KBM-7 (cell line): ENCODE measurements at places on chromosomes 5 and 9.

- no peak for DNase-seq
Observed at GRCh38 chr9:137170486-137171148, 766 bp upstream of the LRRC26 start.

GRCh38 chr5:175657593-175658271 is at the start of gene HRH2:
HRH2 (plus strand) TSS chr5:175658071; CDS start chr5:175683234, 25,163 bp downstream.
- DNase-seq = peak; percentile 79

GRCh38 chr9:16726718-16727451 is 143.6 kb downstream of the BNC2 start:
- peak; percentile 5 for DNase-seq

DNA sequence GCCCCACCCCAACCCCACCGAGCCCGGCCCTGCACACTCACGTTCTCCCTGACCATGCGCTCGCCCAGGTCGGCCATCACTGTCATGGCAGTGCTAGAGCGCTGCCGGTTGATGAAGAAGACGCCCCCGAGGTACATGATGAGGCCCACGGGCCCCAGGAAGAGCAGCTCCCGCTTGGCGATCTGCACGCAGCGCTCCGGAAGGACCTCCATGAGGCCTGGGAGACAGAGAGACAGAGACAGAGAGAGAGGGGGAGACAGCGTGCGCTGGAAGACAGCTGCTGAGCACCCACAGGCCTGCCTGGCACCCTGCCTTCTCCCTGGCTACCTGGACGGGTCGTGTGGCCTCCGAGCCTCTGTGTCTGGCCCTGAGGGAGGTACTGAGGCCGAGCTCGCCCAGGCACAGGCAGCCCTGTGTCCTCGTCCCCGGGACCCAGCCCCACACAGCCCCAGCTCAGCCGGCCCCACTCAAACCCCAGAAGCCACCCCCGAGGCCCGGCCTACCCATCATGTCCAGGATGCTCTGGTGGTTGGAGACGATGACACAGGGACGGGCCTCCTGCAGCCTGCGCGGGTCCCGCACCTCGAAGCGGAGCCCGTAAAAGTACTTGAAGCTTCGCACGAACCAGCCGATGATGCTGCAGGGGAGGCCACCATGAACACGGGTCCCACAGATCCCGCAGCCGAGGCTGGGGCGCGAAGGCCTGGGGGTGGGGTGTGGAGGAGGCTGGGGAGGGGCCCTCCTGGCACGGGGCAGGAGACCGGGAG is 10.2 kb downstream of the AGPAT2 start:
- no peak for DNase-seq

- DNase-seq = peak; percentile 43
Observed at GRCh38 chr5:54518146-54518817, 723 bp downstream of the SNX18 start.

- DNase-seq = peak; percentile 82
Observed at GRCh38 chr5:10607666-10608073, 43.8 kb downstream of the ANKRD33B start.

- DNase-seq = peak; percentile 21
Observed at GRCh38 chr5:150960791-150961396, 56.1 kb upstream of the ZNF300 start.

GRCh38 chr5:10073441-10074104 is 176.1 kb downstream of the ATPSCKMT start:
- DNase-seq = peak; percentile 9

GRCh38 chr9:2166203-2166602 is 151.1 kb downstream of the SMARCA2 start:
- DNase-seq = no peak

GRCh38 chr5:7015586-7016256 is 302.5 kb downstream of the TENT4A start:
- DNase-seq = peak; percentile 1

DNA sequence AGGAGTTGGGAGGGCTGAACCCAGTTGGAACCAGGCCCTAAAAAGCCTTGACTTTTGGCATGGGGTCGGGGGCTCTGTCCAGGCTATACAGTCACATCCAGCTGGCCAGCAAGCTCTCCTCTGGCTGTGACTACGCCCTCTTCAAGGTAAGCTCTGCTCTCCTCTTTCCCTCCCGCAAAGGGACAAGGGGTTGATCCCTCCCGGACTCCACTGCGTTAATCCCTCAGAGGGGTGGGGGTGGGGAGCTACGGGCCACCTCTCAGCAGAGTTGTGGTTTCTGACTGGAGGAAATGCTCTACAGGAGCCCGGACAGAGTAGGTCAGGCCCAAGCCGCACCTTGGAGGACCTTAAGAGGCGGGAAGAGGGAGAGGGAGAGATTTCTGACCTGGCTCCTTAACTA is 3.0 kb upstream of the TSPAN17 start:
- DNase-seq = no peak

DNA sequence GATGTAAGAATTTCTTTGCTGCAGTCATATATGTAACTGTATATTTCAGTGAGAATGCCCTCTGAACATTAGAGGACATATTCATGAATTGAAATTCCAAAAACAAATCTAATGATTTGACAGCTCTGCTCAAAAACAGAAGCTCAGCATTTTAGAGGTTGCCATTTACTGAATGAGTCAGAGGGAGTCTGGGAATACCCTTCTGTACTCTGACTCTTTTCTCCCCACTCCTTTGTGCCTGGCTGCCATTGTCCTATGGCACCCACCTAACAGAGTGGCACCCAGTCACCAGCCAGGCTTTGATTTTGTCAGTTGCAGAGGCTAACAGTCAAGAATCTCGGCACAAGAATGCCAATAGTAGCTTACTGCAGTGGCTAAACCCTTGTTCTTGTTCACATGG is 133.6 kb downstream of the ATG10 start:
- DNase-seq = no peak

DNA sequence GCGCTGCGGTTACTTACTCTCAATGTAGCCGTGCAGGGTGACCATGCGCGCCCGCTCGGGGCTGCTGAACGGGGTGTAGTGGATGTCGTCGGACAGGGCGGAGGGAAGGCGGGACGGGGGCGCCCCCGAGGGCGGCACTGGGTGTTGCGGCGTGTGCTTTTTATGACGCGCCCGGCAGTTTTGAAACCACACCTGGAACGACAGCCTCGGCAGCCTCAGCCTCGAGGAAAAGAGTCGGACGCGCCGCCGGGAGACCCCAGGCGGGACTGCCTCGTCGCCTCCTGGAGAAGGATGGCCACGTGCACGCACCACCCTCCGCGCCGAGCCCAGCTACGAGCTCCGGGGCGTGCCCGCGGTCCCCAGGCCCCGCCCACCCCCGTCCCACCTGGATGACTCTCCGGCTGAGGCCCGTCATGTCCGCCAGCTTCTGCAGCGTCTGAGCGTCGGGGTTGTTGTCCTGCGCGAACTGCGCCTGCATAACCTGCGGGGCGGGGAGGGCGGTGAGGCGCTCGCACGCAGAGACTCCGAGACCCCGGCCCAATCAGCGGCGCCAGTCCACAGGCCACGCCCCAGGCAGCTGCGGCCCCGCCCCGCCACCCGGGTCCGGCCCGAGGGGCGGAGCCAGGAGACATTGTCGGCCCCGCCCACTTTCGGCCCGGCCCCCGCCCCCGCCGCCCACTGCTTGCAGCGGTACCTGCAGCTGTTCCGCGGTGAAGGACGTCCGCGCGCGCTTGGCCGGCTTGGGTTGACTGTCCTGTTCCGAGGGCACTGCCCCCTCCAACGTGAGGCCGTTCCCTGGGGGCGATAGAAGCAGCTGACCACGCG is 15.0 kb downstream of the LHX6 start:
- DNase-seq = peak; percentile 78

GRCh38 chr9:94584555-94584954 is 9.1 kb downstream of the FBP2 start:
- DNase-seq = no peak
